Globus pallidus (tissue), 1 donor: ENCODE measurements at places on chromosomes 6 and 20.

DNA sequence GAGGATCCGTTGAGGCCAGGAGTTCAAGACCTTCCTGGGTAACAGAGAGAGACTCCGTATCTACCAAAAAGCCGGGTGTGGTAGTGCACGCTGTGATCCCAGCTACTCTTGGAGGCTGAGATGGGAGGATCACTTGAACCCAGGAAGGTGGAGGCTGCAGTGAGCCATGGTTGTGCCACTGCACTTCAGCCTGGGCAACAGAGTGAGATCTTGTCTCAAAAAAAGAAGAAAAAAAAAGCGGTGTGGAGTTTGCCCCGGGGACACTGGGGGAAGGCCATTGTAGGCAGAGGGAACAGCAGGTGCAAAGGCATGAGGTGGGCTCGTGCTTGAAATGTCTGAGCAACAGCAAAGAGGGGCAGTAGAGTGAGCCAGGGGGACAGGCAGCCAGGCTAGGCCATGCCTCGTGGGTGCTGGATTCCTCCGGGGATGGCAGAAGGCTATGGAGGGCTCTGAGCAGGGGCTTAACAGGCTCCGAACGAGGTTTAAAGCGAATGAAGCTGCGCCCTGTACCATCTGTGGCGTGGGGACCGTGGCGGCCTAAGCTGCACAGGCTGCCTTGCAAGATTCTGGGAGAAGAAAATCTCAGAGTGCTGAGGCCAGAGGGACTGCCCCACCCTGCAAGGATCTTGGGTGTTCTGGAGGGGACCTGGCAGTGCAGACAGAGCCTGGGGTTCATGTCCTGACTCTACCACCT, 36.9 kb upstream of the NOL4L start:
- DNase-seq, result no peak

- DNase-seq, result no peak
Measured at GRCh38 chr6:118748311-118749062, 97.1 kb upstream of the CEP85L start.

DNA sequence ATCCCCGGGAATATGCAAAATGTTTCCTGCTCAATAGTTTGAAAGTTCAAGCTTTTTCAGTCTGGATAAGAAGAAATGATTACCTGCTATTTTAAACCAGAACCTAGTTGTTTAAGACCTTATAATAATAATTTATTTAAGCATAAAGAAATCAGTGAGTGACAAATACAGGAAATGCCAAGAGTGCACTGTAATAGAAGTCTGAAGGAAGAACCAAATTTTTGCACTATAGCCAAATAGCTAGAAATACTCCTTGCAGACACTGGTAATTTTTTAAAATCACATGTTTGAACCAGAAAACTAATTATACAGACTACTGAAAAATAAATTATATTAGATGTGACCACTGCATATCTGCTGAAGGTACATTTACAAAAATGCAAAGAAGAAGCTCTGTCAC, 93.2 kb downstream of the MMS22L start:
- DNase-seq, result no peak

DNA sequence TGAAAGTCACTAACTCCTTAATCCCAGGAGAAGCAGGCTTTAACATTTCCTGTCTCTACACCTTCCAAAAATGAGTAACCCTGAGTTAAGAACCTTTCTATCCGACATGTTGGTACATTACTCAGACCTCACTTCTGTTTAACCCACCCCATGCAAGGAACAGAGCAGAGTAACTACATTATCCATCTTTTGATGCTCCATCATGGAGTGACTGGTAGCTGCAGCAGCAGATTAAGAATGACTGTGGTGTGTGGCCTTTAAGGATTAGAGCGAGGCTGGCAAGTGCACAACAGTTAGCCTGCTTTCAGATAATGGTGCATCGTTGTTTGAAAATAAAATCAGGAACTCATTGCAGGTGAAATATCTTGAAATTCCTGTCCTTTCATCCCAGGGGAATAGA, 2.0 kb downstream of the TRAF3IP2 start:
- no peak for DNase-seq

DNA sequence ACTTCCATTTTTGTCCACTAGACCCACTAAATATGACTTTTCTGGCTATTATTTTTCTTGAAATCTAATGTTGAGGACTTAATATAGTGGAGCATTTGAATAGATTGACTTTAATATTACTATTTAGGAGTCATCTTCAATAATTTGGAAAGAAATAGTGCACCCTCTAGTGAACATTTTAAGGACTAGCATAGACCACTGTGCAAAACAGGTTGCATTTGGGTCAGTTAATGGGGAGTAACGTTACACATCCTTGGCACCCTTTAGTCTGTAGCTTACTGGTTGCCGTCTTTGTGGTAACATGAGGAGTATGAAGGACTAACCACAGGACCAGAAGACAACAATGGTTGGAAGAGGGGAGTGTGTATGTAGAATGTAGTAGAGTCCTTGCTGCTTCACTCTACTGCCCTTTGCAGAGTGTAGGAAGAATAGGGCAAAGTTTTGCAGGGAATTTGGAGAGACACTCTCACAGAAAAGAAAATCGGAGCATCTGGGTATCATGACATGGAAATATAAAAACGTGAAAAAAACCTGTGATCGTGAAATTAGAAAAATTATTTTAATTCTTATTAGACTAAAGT, 25.2 kb downstream of the RFPL4B start:
- peak; percentile 12 for DNase-seq

DNA sequence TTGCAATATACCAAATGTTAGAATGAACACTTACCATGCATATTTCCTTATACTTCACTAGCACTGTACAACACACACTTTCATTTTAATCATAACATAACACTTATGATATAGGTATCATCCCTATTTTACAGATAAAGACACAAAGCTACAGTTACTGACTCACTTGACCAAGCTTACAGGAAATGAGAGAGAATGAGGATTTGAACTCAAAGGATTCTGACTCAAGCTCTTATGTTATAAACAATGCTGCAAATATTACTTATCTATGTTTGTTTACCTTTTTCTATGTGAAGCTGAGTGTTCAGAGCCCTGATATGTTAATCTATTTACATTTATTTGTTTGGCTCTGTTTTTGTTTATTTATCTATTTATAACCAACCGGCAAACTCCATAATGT, 245.4 kb downstream of the PTPRK start:
- no peak for DNase-seq

- DNase-seq, result no peak
Measured at GRCh38 chr20:11047559-11047958, 373.8 kb upstream of the JAG1 start.

- DNase-seq, result no peak
Measured at GRCh38 chr6:132659082-132659481, at the start of gene TAAR1. TAAR1 (minus strand) TSS chr6:132659182; CDS start chr6:132646003, 13,179 bp downstream.

DNA sequence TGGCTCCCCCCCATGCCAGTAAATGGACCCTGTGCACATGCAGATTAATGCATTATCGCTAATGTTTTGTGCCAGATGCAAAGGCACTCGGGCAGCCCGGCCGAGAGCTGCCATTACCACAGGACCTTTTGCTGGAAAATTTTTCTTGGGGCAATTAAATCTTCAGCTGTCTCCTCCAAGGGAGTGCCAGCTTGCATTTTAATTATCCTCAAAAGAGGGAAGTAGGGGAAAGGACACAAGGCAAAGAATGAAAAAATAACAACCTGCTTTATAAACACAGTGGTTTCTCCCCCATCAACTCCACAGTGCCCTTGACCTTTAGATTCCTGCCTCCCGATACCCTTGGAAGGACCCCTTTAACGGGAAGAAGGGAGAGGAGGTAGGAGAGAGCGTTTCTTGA, 48.2 kb downstream of the PDYN start:
- DNase-seq, result no peak

- no peak for DNase-seq
Measured at GRCh38 chr6:130593200-130593599, 227.4 kb downstream of the TMEM200A start.

DNA sequence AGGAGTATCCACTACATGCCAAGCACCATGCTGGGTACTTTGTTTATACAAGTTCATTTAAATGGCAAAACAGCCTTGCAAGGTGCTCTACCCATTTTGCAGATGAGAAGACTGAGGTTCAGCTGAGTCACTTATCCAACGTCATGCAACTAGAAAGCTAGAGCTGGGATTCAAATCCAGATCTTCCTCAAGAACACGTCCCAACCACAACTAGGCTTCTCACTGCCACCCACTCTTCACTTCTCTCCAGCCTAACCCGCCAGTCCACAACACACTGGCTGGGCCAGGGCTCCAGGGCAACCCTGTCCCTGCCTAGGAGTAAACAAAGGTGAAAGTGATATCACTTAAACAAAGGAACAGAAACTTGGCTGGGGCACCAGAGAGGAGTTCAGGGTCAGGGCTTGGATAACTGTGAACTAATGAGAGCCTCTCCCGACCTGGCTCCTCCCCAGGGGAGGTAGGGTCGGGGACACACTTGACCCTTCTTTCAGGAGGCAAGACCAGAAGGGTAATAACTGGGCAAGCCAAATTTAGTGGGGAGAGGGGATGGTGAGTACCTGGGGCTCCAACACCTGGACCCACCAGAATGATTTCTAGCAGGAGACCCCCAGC, 7.9 kb downstream of the SDC4 start:
- no peak for DNase-seq

DNA sequence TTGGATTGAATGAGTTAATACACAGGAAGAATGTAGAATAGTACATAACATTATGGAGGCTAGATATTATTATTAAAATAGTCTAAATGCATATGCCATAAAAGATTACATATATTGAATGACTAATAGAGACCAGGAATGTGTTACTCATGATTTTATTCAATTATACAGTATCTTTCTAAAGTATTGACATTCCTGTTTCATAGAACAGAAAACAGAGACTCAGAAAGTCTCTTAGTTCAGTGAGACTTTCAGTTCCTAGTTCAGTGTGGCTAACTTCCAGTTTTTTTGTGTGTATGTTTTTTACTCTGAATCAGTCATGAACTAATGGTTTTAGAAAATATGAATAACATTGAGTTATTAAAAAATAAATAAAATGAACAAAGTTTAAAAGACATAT, 34.6 kb upstream of the TMEM244 start:
- DNase-seq, result no peak

GRCh38 chr6:147867433-147868226, 359.1 kb downstream of the SAMD5 start:
- no peak for DNase-seq

- DNase-seq, result no peak
Measured at GRCh38 chr6:20137240-20137639, 75.0 kb downstream of the MBOAT1 start.

- DNase-seq, result no peak
Measured at GRCh38 chr6:4162370-4162769, 27.0 kb upstream of the ECI2 start.

GRCh38 chr20:22572491-22572890, 11.9 kb downstream of the FOXA2 start:
- DNase-seq, result no peak

DNA sequence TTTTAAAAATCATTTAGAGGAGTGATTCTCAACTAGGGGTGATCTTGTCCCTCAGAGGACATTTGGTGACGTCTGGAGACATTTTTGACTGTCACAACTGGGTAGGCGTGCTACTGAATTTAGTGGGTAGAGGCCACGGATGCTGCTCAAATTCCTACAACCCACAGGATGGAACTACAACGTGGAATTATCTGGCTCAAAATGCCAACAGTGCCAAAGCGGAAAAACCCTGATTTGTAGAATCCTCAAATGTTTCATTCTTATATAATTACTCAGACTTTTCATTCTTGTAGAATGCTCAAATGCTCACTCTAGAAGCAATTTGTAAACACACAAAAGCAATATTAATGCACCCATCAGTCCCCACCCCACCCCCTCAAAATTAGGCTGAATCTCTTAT, 229.8 kb downstream of the ZMYND8 start:
- no peak for DNase-seq

DNA sequence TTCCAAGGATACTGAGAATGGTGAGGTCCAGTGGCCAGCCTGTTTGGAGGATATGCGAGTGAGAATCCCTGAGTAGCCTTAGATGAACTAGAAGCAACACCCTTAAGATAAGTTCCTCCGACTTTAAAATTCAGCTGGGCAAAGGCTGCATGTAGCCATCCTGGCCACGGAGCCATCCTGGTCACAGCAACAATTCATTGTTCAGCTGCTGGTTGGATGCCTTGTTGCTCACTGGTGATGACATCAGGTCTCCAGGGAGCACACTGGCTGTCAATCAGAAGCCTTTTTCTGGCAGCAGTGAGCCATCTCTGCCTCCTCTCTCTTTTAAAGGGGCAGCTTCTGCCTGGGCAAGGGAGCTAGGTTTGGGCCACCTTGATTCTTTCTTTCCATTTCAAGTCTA, 22.4 kb upstream of the RIMS4 start:
- peak; percentile 46 for DNase-seq

- DNase-seq, result peak; percentile 74
Measured at GRCh38 chr6:67131827-67132226, 1424.8 kb upstream of the EYS start.

GRCh38 chr20:58448958-58449357, 59.9 kb downstream of the VAPB start:
- no peak for DNase-seq

GRCh38 chr20:32087070-32087469, 22.4 kb upstream of the TM9SF4 start:
- no peak for DNase-seq

- peak; percentile 22 for DNase-seq
Measured at GRCh38 chr20:32945710-32946221, 58.5 kb downstream of the SUN5 start.

DNA sequence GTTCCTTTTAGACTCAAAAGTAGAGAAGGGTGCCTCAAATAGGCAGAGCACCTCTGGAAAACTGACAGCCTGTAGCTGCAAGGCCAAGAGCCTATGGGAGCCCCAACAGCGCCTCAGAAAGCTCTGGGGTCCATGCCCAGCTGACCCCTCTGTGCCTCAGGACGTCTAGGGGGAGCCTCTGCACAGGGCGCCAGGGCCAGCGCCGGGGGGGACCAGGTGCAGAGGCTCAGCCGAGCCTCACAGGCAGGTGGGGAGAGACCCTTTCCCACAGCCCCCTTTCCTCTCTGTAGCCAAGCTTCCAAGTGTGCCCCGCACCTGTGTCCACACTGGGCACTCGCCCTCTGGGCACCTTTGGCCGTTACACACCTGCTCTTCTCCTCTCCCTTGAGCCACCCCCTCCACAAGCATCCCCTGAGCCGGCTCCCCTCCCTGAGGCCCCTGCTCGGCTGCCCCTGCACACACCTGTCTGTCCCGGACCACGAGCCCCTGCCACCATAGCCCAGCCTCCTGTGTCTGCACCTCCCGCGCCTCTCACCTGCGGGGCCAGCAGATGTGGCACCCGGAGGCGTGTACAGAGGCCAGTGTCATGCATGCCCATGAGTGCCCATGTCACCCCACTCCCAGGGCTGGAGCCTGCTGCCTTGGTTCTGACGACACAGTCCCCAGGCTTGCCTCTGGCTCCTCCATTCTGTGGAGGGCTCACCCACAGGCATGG, 53.2 kb downstream of the GINS1 start:
- no peak for DNase-seq

DNA sequence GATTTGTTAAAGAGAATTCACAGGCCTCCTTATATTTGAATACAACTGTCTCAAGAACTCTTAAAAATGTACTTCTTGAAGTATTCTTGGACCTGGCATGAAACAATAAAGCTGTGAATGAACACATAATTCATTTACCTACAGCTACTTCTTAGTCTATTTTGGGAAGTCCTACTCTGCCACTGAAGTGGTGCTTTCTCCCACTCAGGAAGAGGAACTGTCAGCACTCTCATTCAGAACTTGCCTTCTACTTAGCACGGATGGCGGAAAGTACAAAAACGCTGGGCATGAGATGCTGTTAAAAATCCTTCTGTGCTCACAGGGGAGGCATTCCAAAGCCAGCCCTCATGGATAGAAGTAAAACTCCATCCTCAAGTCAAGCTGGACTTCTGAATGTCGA, 144.8 kb upstream of the LAMP5 start:
- DNase-seq, result no peak
